SJCRH30 (cell line): ENCODE measurements at places on chromosomes 16 and 17. TPM values are rescaled to one million over a fixed set of nuclear protein-coding genes. Genes with fewer than 3 reads are reported as not detected.

DNA sequence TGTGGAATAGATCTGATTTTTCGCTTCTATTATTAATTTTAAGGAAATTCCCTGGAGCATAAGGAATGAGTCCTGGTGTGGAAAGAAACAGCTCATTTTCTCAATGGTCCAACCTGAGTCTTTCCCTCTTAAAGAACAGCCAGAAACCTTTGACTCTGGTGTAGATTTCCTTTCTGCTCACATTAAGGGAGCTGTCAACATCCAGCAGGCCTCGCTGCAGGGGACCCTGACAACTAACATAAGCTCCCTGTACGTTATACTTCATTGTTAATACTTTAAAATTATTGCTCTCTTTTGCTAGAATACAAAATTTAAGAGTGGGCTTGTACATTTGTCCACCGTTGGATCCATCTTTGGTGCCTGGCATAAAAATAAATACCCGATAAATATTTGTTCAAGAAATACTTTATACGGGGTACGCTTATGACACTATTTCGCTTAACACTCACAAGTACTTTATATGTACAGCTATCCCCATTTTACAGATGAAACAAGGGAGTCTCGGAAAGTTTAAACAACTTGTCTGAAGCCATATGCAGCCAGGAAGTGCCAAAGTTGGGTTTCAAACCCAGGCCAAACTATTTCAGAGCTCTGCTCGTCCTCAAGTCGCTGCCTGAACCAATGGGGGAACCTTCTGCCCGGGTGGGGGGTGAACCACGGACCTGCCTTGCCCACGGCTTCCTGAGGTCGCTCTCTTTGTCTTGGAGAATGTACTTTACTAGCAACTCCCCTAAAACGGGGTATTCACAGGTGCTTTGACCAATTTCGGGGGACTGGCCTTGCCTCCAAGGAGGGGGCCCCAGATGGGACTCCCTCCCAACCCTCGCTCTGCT, 611 bp downstream of the SMARCE1 start:
- peak; percentile 9 for DNase-seq

GRCh38 chr17:13030459-13031300, 12.9 kb upstream of the ELAC2 start:
- DNase-seq, result peak; percentile 93

DNA sequence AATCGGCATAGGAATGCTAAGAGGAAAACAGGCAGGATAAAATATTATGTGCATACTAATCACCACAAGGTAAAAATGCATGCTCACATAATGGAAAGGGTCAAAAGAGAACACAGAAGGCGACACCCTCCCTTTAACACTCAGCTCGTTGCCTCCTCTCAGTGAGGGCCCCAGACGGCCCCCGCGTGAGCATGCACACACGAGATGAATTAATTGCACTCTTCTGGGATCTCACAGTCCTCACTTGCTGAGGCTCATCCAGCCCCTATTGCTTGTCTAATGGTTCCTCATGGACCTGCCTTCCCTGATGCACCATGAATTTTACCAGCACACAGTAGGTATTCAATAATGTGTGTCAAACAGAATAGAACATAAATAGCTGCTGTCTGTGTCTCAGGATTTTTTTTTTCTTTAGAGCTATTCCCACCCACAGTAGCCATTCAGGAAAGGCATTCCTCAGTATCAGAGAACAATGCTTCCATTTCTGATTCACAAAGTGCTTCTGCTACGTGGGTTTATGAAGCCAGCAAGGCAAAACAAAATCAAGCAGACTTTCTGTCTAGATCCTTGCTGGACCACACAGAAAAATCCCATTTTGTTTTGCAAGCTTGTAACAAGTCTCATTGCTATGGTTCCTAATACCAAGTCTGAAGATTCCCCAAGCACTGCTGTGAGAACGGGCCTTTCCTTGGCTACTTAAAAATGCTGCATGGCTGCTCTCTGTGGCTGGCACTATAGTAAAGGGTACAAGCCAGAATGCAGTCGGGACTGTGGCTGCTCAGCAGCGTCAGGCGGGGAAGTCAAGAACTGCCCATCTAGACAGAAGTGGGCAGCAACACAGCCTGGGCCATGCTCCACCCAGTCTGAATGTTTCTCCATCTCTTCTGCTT, 43.6 kb downstream of the TOM1L2 start:
- DNase-seq, result no peak

GRCh38 chr17:82897514-82898249, 57.9 kb upstream of the ZNF750 start:
- no peak for DNase-seq

GRCh38 chr17:58200024-58200633, 7.6 kb downstream of the EPX start:
- peak; percentile 68 for DNase-seq

GRCh38 chr17:66988069-66988798, 23.7 kb downstream of the CACNG4 start:
- DNase-seq, result no peak

- DNase-seq, result no peak
These were observed 10.7 kb upstream of the SMTNL2 start for GRCh38 chr17:4573669-4574068.

DNA sequence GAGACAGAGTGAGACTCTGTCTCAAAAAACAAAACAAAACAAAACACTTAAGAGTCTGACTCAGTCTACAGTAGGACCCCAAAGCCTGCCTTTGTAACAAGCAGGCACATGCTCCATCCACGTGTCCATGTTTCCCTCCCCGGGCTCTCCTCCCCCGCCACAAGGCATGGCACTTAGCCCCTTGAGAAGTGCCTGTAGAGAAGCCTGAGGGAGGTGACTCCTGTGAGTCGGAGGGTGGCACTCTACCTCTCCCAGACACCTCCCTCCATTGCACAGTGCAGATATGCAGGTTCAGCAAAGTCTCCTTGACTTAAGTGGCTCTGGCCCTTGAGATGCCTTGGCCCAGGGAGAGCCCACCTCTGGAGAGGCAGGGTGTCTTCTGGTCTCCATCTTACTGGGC, 6.8 kb downstream of the FHOD1 start:
- DNase-seq, result no peak

Gene ZNF689
- 15.6 and 16.4 TPM in 2 replicates for total RNA-seq

Gene NHLRC4
- 0.08 TPM in 1 of 2 replicates, not detected in the other for total RNA-seq

Gene SMTNL2
- total RNA-seq, result 0.23 TPM in 1 of 2 replicates, not detected in the other

Gene TBC1D3B
- 1.5 and 3.7 TPM in 2 replicates for total RNA-seq

Gene ATF7IP2
- not detected in 2 replicates for total RNA-seq
